OCI-LY7 (cell line): ENCODE measurements at places on chromosomes 2 and 18.

DNA sequence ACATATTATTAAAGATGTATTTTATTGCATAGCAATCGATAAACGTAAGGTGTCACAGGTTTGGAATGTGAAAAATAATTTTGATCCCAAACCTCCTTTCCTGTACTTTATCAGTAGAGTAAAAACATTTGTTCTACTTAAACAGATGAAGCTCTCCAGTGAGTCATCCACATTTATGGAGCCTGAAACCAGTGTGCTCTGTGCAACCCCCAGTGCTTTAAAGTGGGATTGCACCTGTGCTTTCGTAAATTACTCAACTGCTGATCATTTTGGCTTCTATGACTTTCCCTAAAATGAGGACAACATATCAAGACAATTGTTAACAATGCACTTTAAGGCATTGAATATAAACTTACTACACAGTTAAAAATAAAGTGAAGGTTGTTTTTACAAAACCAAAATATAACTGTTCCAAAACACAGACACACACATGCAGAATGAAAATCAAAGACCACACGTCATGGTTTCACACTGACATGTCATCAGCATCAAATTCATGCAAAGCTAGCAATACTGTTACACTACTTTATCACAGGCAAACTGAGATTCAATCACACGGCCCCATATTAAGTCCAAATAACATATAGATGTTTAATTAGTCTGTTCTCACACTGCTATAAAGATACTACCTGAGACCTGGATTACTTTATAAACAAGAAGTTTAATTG is 9.7 kb downstream of the TMEM18 start:
- DNase-seq, result peak; percentile 27

DNA sequence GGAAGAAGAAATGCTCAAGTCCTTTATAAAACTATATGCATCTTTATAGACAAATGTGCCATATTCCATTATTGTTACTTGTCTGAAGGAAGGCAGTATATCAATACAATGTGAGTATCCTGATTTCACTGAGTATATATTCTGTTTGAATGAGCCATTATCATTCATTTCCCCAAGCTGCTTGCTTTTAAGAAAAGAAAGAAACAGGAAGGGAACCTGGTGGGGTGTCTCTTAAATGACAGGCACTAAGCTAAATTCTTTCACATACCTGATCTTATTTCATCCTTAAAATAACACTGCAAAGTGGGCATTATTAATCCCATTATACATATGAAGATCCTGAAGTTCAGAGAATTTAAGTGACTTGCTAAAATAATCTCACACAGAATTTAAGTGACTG is 307.9 kb downstream of the SLC8A1 start:
- no peak for DNase-seq

- DNase-seq, result no peak
These were observed 229.2 kb downstream of the ANAPC1 start for GRCh38 chr2:111654829-111655228.

DNA sequence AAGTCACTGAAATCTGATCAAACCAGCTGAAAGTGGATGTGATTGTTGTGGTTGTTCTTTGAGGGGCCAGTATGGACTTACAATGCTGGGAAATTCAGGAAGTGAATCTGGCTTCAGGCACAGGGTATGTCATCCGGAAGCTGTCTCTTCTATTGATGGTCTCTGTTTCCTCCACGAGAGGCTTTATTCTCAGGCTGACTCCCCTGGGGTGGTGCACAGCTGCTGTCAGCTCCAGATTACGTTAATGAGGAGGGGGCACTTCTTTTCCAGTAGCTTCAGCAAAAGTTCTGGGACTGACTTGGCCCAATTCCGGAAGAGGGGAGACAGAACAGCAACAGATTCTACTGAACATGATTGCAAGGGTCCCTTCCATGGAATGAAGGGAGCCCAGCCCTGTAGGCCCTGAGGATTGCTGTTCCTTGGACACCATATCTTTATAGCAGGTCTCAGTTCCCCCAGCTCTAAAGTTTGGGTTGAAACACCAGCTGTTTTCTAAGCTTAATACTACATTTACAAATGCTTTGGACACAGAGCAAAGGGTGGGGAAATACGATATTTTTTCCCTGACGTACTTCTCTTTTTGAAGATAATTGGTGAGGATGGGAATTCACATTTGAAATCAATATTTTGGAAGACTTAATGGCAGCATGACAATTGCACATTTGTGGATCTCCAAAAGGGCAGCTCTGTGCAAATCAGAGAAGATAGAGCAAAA is 400.9 kb downstream of the TSN start:
- no peak for DNase-seq

GRCh38 chr2:190367091-190367490 is 23.7 kb downstream of the INPP1 start:
- no peak for DNase-seq

DNA sequence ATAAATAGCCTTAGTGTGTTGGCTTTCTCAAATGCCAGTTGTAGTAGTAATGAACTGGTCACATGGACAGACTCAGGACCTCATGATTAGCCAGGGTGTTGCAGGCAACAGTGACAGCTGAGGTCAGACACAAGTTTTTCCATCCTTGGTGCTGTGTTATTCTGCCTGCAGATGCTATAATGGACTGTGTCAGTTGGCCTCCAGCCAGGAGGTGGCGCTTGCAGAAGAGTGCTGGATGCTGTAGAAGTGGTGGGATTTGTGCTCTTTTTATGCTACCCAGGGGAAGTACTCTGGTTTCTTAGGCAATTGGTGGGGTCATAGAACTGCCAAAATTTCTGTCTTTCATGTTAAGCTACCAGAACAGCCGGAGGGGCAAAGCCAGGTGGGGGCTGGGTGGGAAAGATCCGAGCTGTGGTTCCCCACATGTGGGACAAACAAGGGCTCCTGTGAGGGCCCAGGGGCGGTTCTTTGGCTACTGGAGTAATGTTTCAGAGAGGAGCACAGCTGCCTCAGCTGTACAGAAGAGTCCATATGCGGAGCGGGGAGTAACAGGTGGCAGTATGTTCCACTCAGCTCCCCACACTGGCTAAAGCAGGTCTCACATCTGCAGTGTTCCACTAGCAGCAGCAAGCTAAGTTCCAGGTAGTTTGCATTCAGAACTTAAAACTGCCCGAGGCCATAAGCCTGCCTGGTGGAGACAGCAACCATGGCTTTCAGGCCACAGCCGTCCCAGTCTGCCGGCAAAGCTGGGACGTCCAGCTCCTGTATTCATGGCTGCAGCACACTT is 104.4 kb downstream of the GULP1 start:
- no peak for DNase-seq

- no peak for DNase-seq
These were observed 11.4 kb downstream of the UBE2E3 start for GRCh38 chr2:180991820-180992219.

DNA sequence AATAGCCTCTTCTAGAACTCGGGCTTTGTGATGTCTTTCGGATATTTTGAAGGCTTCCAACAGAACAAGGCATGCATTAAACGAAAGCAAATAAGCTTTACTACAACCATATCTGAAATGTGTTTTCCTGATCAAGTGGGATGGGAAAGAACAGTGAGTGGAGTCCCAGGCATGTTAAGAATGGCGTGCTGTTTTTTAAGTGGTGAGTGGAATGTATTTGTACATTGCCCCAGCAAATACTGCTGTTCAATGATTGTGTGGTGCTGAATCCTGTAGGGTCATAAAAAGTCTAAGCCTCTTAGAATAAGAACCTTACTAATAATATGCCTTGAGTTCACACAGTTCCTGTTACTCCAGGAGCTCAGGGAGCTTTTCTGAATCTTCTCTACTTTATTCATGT is 52.5 kb downstream of the POMC start:
- no peak for DNase-seq
